ENCODE measurements at places on chromosomes 16 and 17.

DNA sequence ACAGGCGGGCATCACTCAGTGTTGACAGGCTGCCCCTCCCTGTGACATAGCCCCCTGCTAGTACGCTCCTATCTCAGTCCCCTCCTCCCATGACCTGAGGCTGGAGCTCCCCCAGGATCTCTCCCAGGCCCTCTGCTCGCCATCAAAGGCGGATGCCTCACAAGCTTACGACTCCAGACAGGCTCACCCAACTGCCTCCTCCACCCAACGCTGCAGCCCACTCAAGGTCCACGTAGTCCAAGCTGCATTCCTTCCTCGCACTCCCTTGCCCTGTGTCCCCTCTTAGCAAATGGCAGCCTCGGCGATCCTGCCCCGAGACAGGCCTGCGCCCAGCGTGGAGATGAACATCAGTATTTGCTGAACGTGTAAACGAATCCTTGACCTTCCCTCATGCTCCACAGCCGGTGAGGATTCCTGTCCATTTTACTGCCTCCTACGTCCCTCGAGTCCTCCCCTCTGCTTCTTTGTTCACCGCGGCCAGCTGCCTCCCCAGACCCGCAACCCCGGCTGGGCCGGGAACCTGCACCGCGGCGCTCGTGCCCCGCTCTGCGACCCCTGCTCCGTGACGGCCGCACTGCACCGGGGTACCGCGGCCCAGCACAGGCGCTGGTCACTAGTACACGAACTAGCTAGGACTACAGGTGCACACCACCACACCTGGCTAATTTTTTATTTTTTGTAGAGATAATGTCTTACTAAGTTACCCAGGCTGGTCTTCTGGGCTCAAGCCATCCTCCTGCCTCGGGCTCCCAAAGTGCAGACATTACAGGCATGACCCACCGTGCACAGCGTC is 838 bp upstream of the TMEM97 start:
- no peak for DNase-seq

DNA sequence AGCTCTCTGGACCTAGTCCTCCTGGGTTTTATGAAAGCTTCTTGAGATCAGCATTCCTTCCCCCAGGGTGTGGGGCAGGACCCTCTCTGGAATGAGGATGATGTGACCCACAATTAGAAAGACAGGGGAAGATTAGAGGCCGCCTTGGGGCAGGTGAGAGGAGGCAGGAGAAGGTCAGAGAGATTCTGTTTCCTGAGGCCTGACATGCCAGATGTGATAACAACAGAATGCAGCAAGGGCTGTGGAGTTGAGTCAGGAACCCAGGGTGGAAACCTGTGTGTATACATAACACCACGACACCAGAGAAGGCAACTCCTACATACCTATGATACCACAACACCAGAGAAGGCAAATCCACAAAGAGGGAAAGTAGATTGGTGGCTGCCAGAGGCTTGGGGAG is 5.4 kb upstream of the SLC5A10 start:
- no peak for DNase-seq

DNA sequence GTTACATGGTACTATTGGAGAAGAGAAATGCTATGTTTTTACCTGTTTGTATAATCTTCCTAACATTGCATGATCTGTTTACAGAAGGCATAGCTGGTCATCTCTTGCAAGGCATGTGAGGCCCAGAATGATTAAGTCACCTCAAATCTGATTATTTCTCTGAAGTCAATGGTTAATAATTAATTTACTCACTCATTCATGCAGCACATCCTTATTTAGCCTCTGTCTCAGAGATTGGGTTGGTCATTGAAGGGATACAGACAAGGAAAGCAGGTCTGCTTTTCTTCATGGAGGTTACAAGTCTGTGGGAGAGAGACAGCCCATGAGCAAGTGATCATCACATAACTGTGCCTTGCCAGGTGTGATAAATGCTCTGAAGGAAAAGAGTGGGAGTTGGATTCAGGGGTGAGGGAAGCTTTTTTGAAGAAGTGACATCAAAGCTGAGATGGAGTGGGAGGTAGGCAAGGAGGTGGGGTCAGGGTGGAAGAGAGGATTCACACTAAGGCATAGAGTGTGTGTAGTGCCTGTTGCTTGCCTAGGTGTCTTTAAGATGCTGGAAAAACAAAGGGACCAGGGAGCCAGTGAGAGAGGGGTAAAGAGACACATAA is 16.3 kb upstream of the RBFOX1 start:
- DNase-seq, result no peak

GRCh38 chr17:74214484-74215341 is 1.3 kb downstream of the TTYH2 start:
- DNase-seq, result no peak

GRCh38 chr16:4389051-4389955 is 17.7 kb downstream of the VASN start:
- no peak for DNase-seq

GRCh38 chr16:67736858-67737257 is 17.7 kb upstream of the GFOD2 start:
- DNase-seq, result no peak

DNA sequence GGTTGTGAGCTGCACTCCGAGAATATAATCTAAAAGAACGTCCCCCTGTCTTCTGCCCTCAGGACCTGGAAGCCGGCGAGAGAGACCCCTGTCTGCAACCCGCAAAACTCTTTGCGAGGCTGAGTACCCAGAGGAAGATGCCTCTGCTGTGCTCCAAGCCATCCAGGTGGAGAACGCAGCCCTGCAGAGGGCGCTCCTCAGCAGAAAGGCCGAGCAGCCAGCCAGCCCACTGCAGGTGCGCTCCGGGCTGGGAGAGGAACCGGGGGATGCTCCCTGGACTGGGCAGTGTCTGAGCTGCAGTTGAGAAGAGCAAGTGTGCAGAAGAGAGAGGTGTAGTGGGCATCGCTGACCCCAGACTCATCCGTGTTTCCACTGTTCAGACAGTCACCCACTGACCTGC is 148.3 kb downstream of the KATNIP start:
- peak; percentile 64 for DNase-seq

DNA sequence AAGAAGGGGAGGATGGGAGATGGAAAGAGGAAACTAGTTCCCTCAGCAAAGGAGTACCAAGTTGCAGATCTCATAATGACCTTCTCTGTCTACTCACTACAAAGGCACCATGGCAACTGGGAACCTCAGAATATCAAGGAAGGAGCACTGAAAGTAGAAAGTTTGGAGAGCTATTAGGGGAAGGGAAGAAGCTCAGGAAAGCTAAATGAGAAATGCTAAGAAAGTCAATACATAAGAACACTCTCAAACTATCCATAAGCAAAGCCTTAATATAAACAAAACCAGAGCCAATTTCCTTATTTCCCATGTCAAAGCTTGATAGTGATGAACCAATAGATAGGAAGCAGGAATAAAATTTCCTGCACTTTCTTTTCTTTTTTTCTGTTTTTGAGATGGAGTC is 57.9 kb upstream of the C17orf78 start:
- no peak for DNase-seq

DNA sequence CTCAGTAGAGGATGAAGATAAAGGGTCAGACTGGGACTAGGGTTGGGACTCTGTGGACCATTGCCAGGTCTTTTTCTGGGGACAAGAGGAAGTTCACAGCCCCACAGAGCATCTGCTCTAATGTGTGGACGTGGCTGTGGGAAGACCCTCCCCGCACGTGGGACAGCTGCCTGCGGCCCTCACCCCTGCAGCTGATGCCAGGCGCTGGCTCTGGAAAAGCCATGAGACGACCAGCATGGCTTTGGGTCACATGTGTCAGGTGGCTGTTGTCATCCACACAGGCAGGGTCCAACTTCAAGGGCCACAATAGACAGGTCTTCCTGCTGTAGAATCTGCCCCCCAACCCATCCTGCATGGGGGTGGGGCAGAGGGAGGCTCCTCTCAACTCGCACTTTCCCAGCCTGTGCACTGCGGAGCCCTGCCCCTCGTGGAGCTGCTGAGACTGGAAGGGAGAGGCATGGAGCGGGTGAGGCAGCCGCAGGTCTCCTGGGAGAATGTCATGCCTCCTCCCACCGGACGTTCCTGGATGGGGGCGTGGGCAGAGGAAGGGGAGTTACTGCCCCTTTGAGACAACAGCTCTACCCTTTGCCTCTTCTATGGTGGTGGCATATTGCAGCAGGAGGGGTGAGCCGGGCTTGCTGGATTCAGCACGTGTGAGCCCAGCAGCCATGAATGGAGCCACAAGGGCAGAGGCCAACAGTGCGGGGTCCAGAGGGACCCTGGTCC is 53.4 kb downstream of the PIMREG start:
- no peak for DNase-seq

DNA sequence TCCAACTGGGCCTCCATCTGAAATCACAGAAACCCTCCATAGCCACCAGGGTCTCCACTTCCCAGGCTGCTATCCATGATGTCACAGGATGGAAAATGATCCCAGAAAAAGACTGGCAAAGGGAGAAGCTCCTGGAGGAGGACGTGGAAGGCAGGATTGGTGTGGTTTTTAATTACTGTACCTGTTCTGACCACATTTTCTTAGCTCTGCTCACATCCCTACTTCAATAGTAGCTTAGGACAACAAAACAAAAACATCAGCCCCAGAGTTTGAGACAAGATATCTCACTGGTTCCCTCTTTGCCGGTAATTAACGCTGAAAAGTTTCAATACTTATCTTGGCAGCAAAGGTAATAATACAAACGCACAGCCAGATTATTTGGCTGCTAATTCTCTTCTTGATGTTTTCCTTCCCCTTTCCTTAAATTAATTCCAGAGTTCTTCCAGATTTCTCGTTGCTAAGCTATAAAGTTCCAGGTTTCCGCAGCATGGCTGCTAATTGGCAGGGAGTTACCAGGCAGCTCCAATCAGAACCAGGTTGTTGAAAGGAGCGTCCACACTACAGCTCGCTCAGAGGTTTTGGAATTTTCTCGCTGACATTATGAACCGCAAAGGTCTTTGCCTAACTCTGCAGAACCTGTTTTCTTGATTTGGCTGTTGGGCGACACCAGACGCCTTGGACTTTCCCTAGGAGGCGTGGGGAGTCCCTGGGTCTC is 263.4 kb downstream of the MRTFB start:
- DNase-seq, result no peak

DNA sequence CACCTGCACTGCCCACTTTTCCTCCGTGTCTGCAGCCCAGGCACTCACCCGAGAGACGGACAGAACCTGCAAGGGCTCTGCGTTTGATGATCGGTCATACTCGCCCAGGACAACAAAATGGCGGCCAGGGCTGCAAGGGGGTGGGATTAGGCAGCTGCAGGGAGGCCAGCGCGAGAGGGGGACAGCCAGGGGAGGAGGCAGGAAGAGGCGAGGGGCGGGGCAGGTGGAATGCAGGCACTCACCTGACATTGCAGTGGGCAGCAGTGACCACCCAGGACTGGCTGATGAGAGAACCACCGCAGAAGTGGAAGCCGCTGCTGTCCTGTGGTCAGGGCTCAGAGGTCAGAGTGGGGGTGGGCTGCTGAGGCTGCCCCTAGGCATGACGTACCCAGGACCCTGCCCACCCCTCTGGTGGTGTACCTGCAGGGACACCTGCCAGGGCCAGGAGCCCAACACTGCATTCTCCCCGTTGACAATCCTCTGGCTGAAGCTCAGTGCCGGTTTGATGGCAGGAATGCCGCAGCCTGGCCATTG is 917 bp downstream of the CTRL start:
- no peak for DNase-seq

GRCh38 chr16:3597226-3597625 is 14.2 kb downstream of the SLX4 start:
- DNase-seq, result no peak

DNA sequence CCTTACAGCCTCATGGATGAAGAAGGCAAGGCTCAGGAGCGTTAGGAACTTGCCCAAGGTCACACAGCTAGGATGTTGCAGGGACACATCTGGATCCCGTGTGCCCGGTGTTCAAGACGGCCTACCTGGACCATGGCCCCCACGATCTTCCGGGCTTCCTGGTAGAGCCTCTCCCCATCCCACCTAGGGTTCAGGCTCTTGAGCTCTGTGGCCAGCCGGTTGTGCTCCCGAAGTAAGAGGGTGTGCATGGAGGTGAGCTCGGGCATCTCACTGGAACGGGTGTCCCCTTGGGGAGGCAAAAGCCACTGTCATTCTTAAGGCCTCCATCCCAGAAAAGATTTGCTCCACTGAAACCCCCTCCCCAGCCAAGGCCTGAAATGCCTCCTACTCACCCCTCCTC is 5.3 kb downstream of the MPO start:
- DNase-seq, result no peak

- no peak for DNase-seq
Observed at GRCh38 chr17:19321481-19322128, 40.9 kb downstream of the B9D1 start.

DNA sequence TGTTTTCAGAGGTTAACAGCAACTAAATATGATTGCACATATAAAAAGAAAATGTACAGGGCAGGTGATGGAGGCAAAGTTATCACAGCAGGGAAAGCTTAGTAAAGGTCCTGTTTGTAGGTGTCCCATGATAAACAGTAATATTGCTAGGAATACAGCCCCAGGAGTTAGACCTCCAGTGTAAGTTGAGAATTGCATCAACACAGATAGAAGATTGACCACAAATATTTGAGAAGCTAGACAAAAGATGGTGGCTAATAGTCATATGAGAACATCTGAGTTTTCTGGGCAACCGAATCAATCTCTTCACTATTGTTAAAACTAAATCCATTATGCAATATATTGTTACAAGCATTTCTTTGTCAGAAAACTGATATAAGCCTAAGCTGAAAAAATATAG is 152.6 kb downstream of the CDH11 start:
- DNase-seq, result no peak

DNA sequence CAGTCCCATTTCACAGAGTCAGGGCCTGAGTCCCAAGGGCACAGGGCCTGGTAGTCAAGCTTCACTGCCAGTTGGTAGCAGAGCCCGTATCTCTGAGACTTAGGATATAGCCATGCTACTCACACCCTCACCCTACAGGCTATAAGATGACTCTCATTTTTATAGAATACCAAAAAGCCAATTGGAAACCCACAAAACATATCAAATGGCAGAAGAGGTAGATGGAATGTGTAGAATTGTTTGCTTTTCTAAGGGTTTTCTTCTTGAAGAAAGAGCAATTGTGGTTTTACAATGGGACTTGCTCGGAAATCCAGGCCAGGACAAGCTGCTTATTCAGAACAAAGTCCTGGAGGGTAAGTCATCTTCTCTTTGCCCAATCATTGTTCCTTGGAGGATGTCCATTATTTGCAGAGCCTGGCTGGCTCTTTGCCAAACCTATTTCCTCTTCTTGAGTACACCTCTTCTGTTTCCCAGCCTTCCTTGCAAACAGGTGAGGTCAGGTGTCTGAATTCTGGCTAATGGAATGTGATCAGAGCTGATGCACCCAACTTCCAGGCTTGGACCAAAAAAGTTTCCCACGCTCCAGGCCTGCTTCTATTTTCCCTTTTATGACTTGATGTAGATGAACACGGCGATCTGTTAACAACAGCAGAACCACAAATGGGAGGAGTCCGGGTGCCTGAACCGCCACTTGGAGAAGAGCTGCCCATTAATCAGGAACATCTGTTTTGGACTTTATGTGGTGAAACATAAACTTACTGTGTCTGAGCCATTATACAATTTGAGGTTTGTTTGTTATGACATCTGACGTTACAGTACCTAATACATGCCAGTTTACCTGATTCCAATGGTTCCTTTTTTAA is 16.9 kb upstream of the CCL22 start:
- DNase-seq, result no peak

- no peak for DNase-seq
Observed at GRCh38 chr17:46764000-46764708, 54.3 kb downstream of the WNT3 start.

GRCh38 chr16:22008215-22009059 is 526 bp downstream of the MOSMO start:
- DNase-seq, result peak; percentile 51
